T-helper 2 cell treated with Interferon-gamma antibody and Interleukin-4, amounts not matched to agents 5 μg/mL and 100 μg/mL, for 36 hours (primary cell): ENCODE measurements at places on chromosomes 11 and 22.

- H3K4me3 ChIP-seq, result peak overlapping the region; percentile 73
- H3K4me1 ChIP-seq, result peaks cover 56% of the 10 kb centered on the region
- H3K27ac ChIP-seq, result peak overlapping the region; percentile 99
- peak; percentile 48 for DNase-seq
- peaks cover 52% of the 10 kb centered on the region for H3K36me3 ChIP-seq
- no peaks in the 10 kb centered on the region for H3K27me3 ChIP-seq
Measured at GRCh38 chr22:20464096-20464614, 26.5 kb upstream of the SCARF2 start.

GRCh38 chr11:131668500-131669400 lies 298.3 kb downstream of the NTM start:
- no peak overlapping the region for H3K27ac ChIP-seq
- H3K4me3 ChIP-seq, result no peak overlapping the region
- H3K27me3 ChIP-seq, result no peaks in the 10 kb centered on the region
- peak; percentile 11 for DNase-seq
- no peaks in the 10 kb centered on the region for H3K36me3 ChIP-seq

- H3K4me3 ChIP-seq, result no peak overlapping the region
- no peak overlapping the region for H3K27ac ChIP-seq
- no peaks in the 10 kb centered on the region for H3K36me3 ChIP-seq
- H3K27me3 ChIP-seq, result peaks cover 2% of the 10 kb centered on the region
- DNase-seq, result no peak
Measured at GRCh38 chr11:93039531-93040240, 70.2 kb downstream of the MTNR1B start.

GRCh38 chr11:96103102-96103501 lies 179.2 kb upstream of the MTMR2 start:
- no peak for DNase-seq
- peaks cover under 1% of the 10 kb centered on the region for H3K36me3 ChIP-seq
- H3K27ac ChIP-seq, result no peak overlapping the region
- H3K27me3 ChIP-seq, result no peaks in the 10 kb centered on the region

- H3K27me3 ChIP-seq, result peaks cover 34% of the 10 kb centered on the region
- DNase-seq, result no peak
- H3K27ac ChIP-seq, result no peak overlapping the region
- H3K36me3 ChIP-seq, result no peaks in the 10 kb centered on the region
- peaks cover 47% of the 10 kb centered on the region for H3K4me1 ChIP-seq
- peak overlapping the region; percentile 57 for H3K4me3 ChIP-seq
Measured at GRCh38 chr11:36361901-36362391, 65.9 kb downstream of the PRR5L start.

DNA sequence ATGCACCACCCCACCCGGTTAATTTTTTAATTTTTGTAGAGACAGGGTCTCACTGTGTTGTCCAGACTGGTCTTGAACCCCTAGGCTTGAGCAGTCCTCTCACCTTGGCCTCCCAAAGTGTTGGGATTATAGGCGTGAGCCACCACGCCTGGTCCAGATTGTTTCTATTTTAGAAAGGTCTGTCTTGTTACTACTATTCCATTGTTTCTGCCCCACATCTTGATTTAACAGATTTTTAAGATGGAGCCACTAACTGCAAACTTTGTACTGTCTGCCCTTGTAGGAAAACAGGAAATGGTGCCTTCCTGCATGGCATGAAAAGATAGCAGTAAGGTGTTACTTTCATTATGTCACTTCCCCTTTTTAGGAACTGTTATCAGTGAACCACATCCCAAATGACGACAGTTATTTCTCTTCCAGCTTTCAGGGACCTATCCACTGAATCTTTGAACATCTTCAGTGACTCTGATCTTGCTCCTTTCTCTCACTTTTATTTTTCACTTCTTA lies 23.2 kb downstream of the TAF1D start:
- H3K4me1 ChIP-seq, result peaks cover 25% of the 10 kb centered on the region
- no peak for DNase-seq
- H3K27ac ChIP-seq, result peak overlapping the region; percentile 85
- no peaks in the 10 kb centered on the region for H3K27me3 ChIP-seq
- peaks cover 77% of the 10 kb centered on the region for H3K36me3 ChIP-seq
- H3K4me3 ChIP-seq, result peak overlapping the region; percentile 65

- H3K4me3 ChIP-seq, result no peak overlapping the region
- DNase-seq, result no peak
- H3K36me3 ChIP-seq, result peaks cover 6% of the 10 kb centered on the region
- no peaks in the 10 kb centered on the region for H3K27me3 ChIP-seq
- H3K4me1 ChIP-seq, result peaks cover 14% of the 10 kb centered on the region
Measured at GRCh38 chr11:9722023-9722422, 58.1 kb downstream of the SWAP70 start.

DNA sequence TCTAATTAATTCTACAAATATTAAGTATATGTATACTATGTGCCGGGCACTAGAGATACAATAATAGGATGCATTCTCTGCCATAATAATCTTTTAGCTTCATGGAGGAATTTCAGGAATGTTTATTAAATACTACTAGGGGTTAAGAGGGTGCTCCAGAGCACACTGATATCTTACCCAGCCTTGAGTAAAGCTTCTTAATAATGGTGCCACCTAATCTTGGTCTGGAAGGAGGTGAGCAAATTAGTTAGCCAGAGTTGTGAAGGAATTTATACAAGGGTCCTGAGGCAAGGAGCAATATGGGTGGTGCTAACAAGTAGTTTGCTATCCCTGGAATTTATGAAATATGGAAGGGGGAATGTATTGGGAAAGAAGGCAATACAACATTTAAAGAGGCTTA lies 21.7 kb downstream of the ELP4 start:
- no peak for DNase-seq
- H3K36me3 ChIP-seq, result no peaks in the 10 kb centered on the region
- no peak overlapping the region for H3K27ac ChIP-seq
- H3K4me3 ChIP-seq, result no peak overlapping the region
- no peaks in the 10 kb centered on the region for H3K4me1 ChIP-seq
- H3K27me3 ChIP-seq, result no peaks in the 10 kb centered on the region

GRCh38 chr11:66745356-66746235 lies 16.6 kb upstream of the SPTBN2 start:
- peaks cover 3% of the 10 kb centered on the region for H3K27me3 ChIP-seq
- peak overlapping the region; percentile 92 for H3K4me3 ChIP-seq
- H3K36me3 ChIP-seq, result no peaks in the 10 kb centered on the region
- peak; percentile 30 for DNase-seq

GRCh38 chr11:71223081-71223405 lies 29.3 kb downstream of the SHANK2 start:
- no peaks in the 10 kb centered on the region for H3K27me3 ChIP-seq
- no peak overlapping the region for H3K4me3 ChIP-seq
- no peaks in the 10 kb centered on the region for H3K36me3 ChIP-seq
- no peak overlapping the region for H3K27ac ChIP-seq

- peaks cover 21% of the 10 kb centered on the region for H3K36me3 ChIP-seq
- peak overlapping the region; percentile 90 for H3K4me3 ChIP-seq
- H3K27ac ChIP-seq, result peak overlapping the region; percentile 2
- H3K27me3 ChIP-seq, result no peaks in the 10 kb centered on the region
- peak; percentile 31 for DNase-seq
Measured at GRCh38 chr22:18075720-18076497, 1.9 kb upstream of the PEX26 start.

GRCh38 chr22:32625985-32626384 lies 151.4 kb downstream of the FBXO7 start:
- H3K36me3 ChIP-seq, result no peaks in the 10 kb centered on the region
- no peaks in the 10 kb centered on the region for H3K4me1 ChIP-seq
- H3K27ac ChIP-seq, result no peak overlapping the region
- peaks cover 6% of the 10 kb centered on the region for H3K27me3 ChIP-seq
- H3K4me3 ChIP-seq, result no peak overlapping the region

DNA sequence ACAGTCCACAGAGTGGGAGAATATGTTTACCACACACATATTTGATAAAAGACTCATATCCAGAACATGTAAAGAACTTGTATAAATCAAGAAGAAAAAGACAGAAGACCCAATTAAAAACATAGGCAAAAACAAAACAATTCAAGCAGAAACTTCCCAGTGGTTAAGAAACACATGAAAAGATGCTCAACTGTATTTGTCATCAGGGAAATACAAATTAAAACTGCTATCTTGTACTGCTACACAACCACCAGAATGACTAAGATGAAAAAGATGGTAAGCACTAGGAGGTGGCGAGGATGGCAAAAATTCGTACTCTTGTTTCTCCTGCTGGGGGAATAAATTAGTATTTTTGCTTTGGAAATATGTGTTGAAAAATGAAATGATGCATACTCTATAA lies 192.3 kb upstream of the C11orf87 start:
- H3K27ac ChIP-seq, result no peak overlapping the region
- H3K4me3 ChIP-seq, result no peak overlapping the region
- no peaks in the 10 kb centered on the region for H3K4me1 ChIP-seq
- DNase-seq, result no peak
- no peaks in the 10 kb centered on the region for H3K27me3 ChIP-seq

DNA sequence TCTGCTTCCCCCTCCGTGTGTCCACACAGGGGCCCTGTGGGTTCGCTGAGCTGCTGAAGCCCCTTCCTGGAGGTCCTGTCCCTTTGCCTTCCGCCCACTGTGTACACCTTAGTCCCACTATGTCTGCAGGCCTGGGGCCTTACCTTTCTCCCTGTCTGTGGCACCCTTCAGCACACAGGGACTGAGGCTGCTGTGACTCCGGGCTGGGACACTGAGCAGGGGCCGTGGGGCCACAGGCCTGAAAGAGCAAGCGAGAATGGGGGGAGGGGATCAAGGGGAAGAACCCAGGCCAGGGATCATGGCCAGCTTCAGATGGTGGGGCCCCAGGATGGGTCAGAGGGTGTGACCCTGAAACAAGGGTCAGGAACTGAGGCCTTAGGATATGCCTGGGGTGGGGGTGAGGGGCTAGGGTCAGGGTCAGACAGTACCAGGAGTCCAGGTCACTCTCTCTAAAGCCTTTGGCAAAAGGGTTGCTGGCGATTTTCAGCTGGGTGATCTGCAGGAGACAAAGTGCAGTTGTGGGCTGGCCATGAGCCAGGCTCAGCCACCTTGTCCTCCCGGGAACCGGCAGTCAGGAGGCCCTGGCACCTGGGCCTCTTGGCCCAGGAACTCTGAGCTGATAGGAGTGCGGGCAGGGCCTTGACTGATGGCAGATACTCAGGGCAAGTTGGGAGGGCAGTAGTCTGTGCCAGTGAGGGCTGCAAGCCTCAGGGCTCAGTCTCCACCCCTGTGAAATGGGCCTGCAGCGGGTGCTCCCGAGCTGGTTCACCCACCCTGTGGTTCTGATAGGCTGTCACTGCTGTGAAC lies 2.6 kb upstream of the NUDT8 start:
- H3K27ac ChIP-seq, result no peak overlapping the region
- DNase-seq, result no peak
- no peaks in the 10 kb centered on the region for H3K27me3 ChIP-seq
- H3K4me3 ChIP-seq, result peak overlapping the region; percentile 55

DNA sequence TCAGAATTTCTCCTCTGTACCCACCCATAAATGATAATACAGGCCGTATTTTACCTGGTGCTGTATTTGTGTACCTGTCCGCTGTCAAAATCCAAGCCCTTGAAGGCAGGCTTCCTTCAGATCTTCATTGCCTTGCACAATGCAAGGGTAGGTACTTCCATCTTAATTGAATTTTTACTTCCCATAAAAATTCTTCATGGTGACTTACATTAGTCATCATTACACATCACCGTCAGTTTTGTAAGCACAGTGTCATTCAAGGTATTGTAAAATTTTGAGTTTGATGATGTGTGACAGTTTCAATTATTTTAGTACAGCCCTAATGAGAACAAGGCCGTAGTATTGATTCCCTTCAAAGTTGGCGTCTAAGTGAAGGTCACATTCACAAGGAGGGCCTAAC lies 770 bp upstream of the TSG101 start:
- H3K36me3 ChIP-seq, result peaks cover 14% of the 10 kb centered on the region
- peak overlapping the region; percentile 100 for H3K4me3 ChIP-seq
- DNase-seq, result no peak
- no peaks in the 10 kb centered on the region for H3K27me3 ChIP-seq
- H3K4me1 ChIP-seq, result peaks cover 15% of the 10 kb centered on the region

DNA sequence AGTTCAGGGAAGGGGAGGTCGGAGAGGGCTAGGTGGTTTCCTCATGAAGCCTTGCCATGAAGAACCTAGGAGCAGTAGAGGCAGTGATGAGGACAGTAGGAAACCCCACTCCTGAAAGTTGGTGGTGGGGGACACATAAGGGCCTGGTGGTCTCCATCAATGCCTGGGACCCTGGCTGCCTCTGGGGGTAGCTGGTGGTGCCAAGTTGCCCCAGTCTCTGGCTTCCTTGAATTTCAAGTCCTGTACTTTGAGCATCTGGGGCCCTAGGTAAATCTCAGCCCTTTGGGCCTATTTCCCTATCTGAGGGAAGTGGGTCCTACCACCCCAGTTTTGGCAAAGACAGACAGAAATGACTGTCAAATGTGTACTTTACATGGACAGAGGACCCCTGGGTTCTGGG lies 28.1 kb downstream of the AMPD3 start:
- no peak for DNase-seq
- peaks cover 3% of the 10 kb centered on the region for H3K4me1 ChIP-seq
- no peak overlapping the region for H3K27ac ChIP-seq
- peaks cover 30% of the 10 kb centered on the region for H3K36me3 ChIP-seq
- no peak overlapping the region for H3K4me3 ChIP-seq

DNA sequence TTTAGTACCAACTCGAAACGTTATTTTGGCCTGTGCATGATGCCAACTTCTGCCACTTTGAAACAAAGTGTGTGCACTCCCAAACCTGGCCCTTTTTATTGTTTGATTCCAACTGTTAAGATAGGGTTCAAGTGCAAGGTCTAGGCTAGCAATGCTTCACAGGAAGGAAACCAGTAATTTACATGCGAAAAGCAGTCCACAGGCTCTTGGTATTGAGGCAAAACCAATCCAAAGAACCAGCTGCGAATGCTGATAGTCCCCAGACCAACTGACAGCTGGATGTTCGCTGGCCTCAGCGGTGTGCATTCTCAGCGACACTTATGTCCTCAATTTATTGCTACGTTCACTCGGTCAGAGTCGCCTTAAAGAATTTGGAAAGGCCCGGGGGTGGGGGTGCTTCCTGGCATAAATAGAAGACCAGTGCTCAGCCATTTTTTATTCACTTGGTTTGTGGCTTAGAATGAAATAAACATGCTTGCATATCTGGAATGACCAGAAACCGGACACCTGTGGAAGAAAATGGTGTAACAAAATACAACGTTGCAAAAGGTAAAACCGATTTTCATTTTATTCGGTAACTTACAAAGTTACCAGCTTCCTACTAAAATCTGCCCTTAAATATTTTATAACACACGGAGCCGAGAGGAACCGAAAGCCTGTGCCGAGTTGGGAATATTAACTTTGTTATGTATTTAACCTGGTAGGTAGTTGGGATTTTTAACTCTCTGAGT lies 1.6 kb downstream of the CPT1A start:
- H3K36me3 ChIP-seq, result peaks cover 9% of the 10 kb centered on the region
- H3K4me3 ChIP-seq, result peak overlapping the region; percentile 86
- no peak for DNase-seq
- no peaks in the 10 kb centered on the region for H3K27me3 ChIP-seq
- peaks cover 43% of the 10 kb centered on the region for H3K4me1 ChIP-seq
